ENCODE measurements at places on chromosomes 7 and 10.

GRCh38 chr7:82851121-82851520 lies 311.6 kb downstream of the PCLO start:
- H3K27ac ChIP-seq: no peak overlapping the region
- no peaks in the 10 kb centered on the region for H3K27me3 ChIP-seq
- no peak overlapping the region for H3K4me3 ChIP-seq
- H3K36me3 ChIP-seq: no peaks in the 10 kb centered on the region
- no peak for DNase-seq

GRCh38 chr7:72281308-72281707 lies 130.8 kb downstream of the CALN1 start:
- DNase-seq: no peak
- H3K27me3 ChIP-seq: no peaks in the 10 kb centered on the region
- H3K4me3 ChIP-seq: no peak overlapping the region
- H3K4me1 ChIP-seq: no peaks in the 10 kb centered on the region
- H3K36me3 ChIP-seq: peaks cover 18% of the 10 kb centered on the region

DNA sequence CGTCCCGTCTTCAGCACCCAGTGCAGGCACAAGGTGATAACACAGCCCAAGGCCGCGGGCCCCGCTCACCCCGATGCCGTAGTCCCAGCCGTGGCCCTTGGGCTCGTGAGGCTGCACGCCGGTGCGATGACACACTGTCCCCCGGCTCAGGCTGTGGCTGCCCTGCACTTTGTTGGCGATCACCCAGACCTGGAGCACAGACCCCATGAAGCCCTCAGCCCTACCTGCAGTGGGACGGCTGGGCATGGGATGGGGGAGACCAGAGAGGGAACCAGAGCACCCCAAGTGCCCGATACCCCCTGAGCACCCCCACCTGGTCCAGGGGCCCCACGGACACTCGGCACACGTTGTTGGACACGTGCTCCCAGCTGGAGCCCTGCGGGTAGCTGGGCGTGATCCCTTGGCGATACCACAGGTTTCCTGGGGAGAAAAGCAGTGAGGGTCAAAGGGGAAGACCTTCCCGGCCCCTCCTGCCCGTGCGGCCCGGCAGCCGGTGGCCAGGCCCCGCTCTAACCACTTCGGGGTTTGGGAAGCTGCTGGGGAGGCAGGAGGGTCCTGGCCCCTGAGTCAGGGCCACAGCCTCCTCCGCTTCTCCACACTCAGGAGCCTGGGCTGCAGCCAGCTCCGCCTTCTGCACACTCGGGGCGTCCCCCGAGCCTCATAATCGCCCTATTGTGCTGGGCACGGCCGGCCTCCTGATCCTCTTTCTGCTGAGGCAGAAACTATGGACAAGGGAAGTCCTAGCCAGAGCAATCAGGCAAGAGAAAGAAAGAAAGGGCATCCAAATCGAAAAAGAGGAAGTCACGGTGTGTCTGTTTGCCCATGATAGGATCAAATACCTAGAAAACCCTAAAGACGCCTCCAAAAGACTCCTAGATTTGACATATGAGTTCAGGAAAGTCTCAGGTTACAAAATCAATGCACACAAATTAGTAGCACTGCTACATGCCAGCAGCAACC lies 6.7 kb downstream of the BHLHA15 start:
- H3K36me3 ChIP-seq: peaks cover 44% of the 10 kb centered on the region
- peak overlapping the region; percentile 67 for H3K27ac ChIP-seq
- H3K4me3 ChIP-seq: peak overlapping the region; percentile 46
- H3K27me3 ChIP-seq: no peaks in the 10 kb centered on the region

GRCh38 chr7:128347647-128348097 lies 4.0 kb upstream of the RBM28 start:
- no peaks in the 10 kb centered on the region for H3K36me3 ChIP-seq
- peak; percentile 32 for DNase-seq
- H3K4me3 ChIP-seq: no peak overlapping the region
- peaks cover 8% of the 10 kb centered on the region for H3K4me1 ChIP-seq

- no peaks in the 10 kb centered on the region for H3K36me3 ChIP-seq
- H3K4me3 ChIP-seq: no peak overlapping the region
- no peaks in the 10 kb centered on the region for H3K4me1 ChIP-seq
These were observed 143.0 kb downstream of the TSPAN12 start for GRCh38 chr7:120714945-120715344.

GRCh38 chr7:4659551-4660286 lies 22.4 kb upstream of the FOXK1 start:
- H3K4me3 ChIP-seq: no peak overlapping the region
- no peak for DNase-seq
- H3K36me3 ChIP-seq: peaks cover 21% of the 10 kb centered on the region

DNA sequence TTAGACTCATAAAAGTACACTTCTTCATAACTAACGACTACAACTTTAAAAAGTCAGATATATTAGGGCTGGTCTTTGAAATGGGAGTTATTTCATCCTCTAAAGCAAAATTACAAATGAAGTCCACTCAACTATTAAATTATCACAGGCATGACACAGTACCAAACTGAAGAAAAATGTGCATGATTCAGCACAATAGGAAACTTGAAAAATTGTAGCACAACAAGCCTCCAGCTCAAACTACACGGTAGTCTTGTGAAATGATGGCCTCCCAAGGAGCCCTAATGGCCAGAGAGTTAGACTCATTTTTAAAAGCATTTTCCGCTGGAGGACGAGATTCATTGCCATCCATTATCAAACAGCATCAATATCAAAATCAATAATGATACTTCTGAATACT lies 76.4 kb downstream of the MAGI2 start:
- DNase-seq: no peak
- no peaks in the 10 kb centered on the region for H3K4me1 ChIP-seq
- H3K27ac ChIP-seq: no peak overlapping the region
- no peaks in the 10 kb centered on the region for H3K36me3 ChIP-seq
- no peak overlapping the region for H3K4me3 ChIP-seq

DNA sequence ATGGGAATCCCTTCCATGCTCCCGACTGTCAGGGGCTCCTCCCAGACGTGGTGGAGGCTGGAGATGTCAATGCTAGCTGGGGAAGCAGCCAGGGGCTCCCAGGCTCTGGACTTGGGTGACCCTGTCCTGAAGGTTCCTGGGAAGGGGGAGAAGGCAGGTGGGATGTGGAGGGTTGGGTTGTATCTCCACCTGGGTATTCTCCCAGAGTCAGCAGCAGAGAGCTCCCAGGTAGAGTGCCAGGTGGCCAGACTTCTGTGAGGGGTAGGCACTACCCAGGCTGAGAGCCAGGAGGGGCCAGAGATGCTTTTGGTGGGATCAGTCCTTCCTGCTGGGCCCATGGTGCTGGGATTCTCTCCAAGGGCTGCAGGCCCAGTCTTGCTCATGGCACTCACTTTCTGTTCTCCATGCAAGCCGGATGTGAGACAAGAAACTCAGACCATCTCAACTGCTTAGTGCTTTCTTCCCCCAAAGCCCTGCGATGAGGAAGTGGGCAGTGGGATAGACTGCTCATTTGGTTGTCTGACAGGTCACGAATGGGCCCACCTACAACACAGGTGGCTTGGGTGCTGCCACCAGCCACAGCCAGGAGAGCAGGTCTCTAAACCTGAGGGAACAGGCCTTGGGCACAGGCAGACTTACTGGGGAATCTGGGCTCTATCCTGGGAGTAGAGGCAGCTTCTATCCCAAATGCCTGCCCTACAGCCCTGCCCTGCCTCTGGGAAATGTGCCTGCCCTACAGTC lies 52.5 kb upstream of the CAMK2B start:
- no peaks in the 10 kb centered on the region for H3K36me3 ChIP-seq
- no peak overlapping the region for H3K4me3 ChIP-seq
- peaks cover 22% of the 10 kb centered on the region for H3K4me1 ChIP-seq
- no peaks in the 10 kb centered on the region for H3K27me3 ChIP-seq
- peak overlapping the region; percentile 80 for H3K27ac ChIP-seq

DNA sequence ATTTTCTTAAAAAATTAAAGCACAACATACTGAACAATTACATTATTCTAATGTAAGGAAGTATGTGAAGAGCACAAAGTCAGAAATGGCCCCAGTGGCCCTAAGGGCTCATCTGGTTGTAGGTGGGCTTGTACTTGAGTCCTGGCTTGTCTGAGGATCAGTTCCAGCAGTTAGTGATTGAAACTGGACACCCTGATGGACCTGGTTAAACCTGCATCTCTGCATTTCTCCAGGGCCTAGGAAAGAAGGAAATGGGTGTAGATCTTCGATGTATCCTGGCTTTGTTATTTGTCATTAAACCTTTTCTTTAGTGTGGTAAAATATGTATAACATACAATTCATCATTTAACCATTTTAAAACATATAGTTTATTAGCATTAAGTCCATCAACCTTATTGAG lies 9.7 kb upstream of the AKR1C2 start:
- H3K36me3 ChIP-seq: no peaks in the 10 kb centered on the region
- H3K4me3 ChIP-seq: no peak overlapping the region
- no peak overlapping the region for H3K27ac ChIP-seq
- no peak for DNase-seq
- no peaks in the 10 kb centered on the region for H3K27me3 ChIP-seq

- peaks cover 90% of the 10 kb centered on the region for H3K4me1 ChIP-seq
- H3K36me3 ChIP-seq: no peaks in the 10 kb centered on the region
- H3K27me3 ChIP-seq: no peaks in the 10 kb centered on the region
- DNase-seq: no peak
- H3K27ac ChIP-seq: peak overlapping the region; percentile 88
These were observed 591 bp downstream of the BZW2 start for GRCh38 chr7:16646472-16647072.

- peaks cover 65% of the 10 kb centered on the region for H3K36me3 ChIP-seq
- H3K27me3 ChIP-seq: no peaks in the 10 kb centered on the region
- H3K4me3 ChIP-seq: peak overlapping the region; percentile 25
- H3K27ac ChIP-seq: peak overlapping the region; percentile 86
These were observed 24.8 kb downstream of the ZC3HAV1 start for GRCh38 chr7:139084709-139085108.

DNA sequence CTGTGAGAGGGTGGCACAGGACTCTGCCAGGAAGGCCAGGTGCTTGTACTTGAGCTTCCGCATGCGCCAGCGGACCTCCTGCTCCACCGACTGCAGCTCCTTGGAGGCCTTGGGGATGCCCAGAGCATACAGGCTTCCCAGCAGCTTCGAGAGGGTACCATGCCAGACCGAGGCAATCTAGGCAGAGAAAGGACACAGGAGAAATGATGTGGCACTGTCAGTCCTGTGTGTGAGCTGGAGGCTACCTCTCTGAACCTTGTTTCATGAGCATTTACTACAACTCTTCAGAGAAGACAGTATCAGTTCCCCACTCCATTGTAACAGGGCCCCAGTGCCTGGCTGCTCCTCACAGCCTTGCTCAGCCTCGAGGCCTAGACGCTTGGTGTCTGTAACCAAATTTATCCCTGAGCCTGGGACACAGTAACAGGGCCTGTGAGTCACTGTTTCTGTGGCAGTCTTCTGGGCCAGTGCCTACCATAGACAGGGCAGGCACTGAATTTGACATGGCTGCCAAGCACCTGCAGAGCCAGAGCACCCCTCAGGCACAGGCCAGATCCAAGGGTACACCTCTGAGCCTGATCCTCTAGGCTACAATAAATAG lies 5.8 kb downstream of the TBRG4 start:
- no peaks in the 10 kb centered on the region for H3K27me3 ChIP-seq
- H3K4me1 ChIP-seq: peaks cover 32% of the 10 kb centered on the region
- H3K27ac ChIP-seq: no peak overlapping the region
- DNase-seq: no peak
- H3K4me3 ChIP-seq: no peak overlapping the region
- peaks cover 16% of the 10 kb centered on the region for H3K36me3 ChIP-seq

- H3K27ac ChIP-seq: no peak within 1 kb of the TSS
- no peak within 1 kb of the TSS for H3K4me3 ChIP-seq
These were observed at the start of gene DHX32 for GRCh38 chr10:125881192-125881591. TSS of gene DHX32 (minus strand) at chr10:125881292. CDS start at chr10:125880824, 468 bp downstream.

GRCh38 chr7:51024867-51025266 lies 242.2 kb upstream of the GRB10 start:
- no peak for DNase-seq
- no peaks in the 10 kb centered on the region for H3K27me3 ChIP-seq
- H3K4me1 ChIP-seq: no peaks in the 10 kb centered on the region
- H3K36me3 ChIP-seq: no peaks in the 10 kb centered on the region
- no peak overlapping the region for H3K4me3 ChIP-seq

DNA sequence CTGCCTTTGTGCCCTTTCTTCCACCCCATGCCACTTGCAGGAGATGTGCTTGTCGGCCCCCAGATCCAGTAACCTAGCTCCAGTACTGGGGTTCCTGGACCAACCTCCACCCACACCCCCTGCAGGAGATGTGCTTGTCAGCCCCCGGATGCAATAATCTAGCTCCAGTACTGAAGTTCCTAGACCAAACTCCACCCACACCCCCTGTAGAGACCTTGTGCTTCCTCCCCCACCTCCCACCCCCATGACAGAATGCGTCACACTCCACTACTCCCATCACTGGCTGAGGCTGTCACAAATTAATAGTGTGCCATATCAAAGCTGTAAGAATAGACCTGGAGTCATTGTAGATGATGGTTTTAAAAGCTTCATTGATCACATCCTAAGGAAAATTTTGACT lies 185.0 kb downstream of the BICC1 start:
- no peak for DNase-seq
- no peaks in the 10 kb centered on the region for H3K36me3 ChIP-seq
- no peaks in the 10 kb centered on the region for H3K27me3 ChIP-seq
- H3K27ac ChIP-seq: no peak overlapping the region

- DNase-seq: no peak
- peaks cover 47% of the 10 kb centered on the region for H3K27me3 ChIP-seq
- H3K27ac ChIP-seq: no peak overlapping the region
- H3K4me1 ChIP-seq: no peaks in the 10 kb centered on the region
- H3K4me3 ChIP-seq: no peak overlapping the region
- no peaks in the 10 kb centered on the region for H3K36me3 ChIP-seq
These were observed 16.8 kb upstream of the CRTAC1 start for GRCh38 chr10:98047009-98047741.

- DNase-seq: no peak
- H3K36me3 ChIP-seq: no peaks in the 10 kb centered on the region
- H3K4me1 ChIP-seq: no peaks in the 10 kb centered on the region
These were observed 280.5 kb upstream of the PPP2R2D start for GRCh38 chr10:131620314-131620713.

GRCh38 chr10:102644066-102644645 lies at the start of gene TRIM8:
TSS of gene TRIM8 (plus strand) at chr10:102644479. CDS start at chr10:102644618, 139 bp downstream.
- H3K36me3 ChIP-seq: peaks cover 3% of the 10 kb centered on the region
- peak within 1 kb of the TSS; percentile 98 for H3K27ac ChIP-seq
- peak; percentile 26 for DNase-seq
- peaks cover 36% of the 10 kb centered on the region for H3K4me1 ChIP-seq

GRCh38 chr7:105935250-105935649 lies 27.8 kb upstream of the CDHR3 start:
- no peaks in the 10 kb centered on the region for H3K27me3 ChIP-seq
- no peak for DNase-seq
- no peak overlapping the region for H3K4me3 ChIP-seq
- no peak overlapping the region for H3K27ac ChIP-seq
- peaks cover 14% of the 10 kb centered on the region for H3K4me1 ChIP-seq
- H3K36me3 ChIP-seq: no peaks in the 10 kb centered on the region

- DNase-seq: no peak
- peaks cover 16% of the 10 kb centered on the region for H3K4me1 ChIP-seq
- no peak overlapping the region for H3K27ac ChIP-seq
- peaks cover 15% of the 10 kb centered on the region for H3K36me3 ChIP-seq
- H3K27me3 ChIP-seq: peaks cover 1% of the 10 kb centered on the region
These were observed 3.7 kb downstream of the LRRC4 start for GRCh38 chr7:128027485-128027980.

GRCh38 chr10:131025333-131025732 lies 286.2 kb downstream of the TCERG1L start:
- no peak overlapping the region for H3K27ac ChIP-seq
- H3K4me1 ChIP-seq: no peaks in the 10 kb centered on the region
- H3K27me3 ChIP-seq: no peaks in the 10 kb centered on the region
